ENCODE measurements at places on chromosomes 13 and 19.

- DNase-seq, result no peak
These were observed 498.4 kb upstream of the ARGLU1 start for GRCh38 chr13:107066355-107066754.

- DNase-seq, result no peak
These were observed 850 bp downstream of the MTMR6 start for GRCh38 chr13:25286308-25286968.

DNA sequence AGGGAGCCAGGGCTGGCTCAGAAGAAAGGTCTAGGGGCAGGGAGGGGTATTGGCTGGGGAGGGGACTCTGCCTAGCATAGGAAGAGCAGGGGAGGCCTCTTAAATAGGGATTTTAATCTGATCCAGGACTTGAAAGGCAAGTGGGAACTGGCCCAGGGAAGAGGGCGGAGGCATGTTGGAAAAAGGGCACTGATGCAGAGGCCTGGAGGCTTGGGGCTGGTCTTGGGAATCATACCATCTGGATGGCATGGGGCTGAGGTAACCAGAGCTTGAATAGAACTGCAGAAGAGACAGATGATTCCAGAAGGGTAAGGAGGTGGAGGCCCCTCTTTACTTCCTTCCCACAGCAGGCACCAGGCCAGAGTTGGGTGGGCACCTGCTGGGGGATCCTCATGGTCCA, 29.1 kb downstream of the CERS4 start:
- no peak for DNase-seq

DNA sequence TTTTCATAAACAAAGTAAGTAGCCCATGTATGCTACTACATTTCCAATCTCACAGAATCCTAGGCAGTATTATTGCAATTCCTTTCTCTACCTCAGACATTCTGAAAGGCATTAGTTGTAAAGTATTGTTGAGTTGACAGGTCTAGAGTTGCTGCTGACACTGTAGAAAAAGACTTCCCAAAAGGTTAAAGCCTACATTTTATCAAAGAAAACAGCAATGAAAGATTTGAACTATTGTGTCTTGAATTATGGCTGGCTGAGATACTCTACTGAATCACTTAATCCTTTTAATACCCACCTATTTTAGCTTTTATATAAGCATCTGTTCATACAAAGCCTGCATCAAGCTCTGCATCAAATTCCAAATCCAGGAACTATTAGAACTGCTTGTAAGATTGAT, 1082.0 kb downstream of the OLFM4 start:
- no peak for DNase-seq

- no peak for DNase-seq
These were observed 169.8 kb downstream of the SHISA2 start for GRCh38 chr13:25881971-25882451.

- no peak for DNase-seq
These were observed 38.9 kb downstream of the IRS2 start for GRCh38 chr13:109747524-109747923.

DNA sequence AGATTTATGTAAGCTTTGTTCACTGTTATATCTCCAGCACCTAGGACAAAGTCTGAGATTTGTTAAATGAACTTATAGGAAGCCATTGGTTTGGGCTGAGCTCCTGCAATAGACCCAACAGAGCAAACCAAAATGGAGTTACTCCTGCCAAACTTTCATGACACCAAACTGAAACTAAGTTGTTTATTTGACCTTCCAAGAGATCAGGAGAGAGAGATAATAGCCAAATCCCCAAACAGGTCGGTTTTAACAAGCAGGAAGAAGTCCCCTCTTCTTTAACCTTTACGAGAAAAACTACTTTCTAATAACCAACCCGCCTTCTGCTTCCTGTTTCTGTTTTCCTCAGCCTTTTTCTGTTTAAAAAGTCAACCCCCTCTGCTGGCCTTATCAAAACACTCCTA, 54.9 kb upstream of the ATP12A start:
- DNase-seq, result no peak

DNA sequence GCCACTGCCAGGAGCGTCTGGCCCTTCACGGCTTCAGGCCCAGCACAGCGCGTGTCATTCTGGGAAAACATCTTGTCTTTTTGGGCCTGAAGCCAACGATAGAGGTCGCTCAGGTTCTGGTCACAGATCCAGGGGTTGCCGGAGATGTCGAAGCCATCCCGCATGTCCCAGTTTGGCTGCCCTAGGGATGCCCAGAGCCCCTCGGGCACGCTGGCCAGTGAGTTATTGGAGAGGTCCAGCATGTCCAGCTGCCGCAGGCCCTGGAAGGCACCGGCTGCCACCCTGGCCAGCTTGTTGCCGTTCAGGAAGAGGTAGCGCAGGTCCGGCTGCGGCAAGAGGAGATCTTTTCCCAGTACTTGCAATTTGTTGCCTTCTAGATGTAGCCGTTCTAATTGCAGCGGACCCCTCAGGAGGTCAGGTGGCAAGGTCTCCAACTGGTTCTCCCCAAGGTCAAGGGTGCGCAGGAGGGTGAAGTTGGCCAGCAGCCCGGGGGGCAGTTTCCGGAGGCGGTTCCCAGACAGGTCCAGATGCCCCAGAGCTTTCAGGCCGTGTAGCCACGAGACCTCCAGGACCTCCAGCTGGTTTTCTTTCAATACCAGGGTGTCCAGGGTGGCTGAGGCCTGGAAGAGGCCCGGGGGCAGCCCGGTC, 1.8 kb downstream of the LRG1 start:
- no peak for DNase-seq

DNA sequence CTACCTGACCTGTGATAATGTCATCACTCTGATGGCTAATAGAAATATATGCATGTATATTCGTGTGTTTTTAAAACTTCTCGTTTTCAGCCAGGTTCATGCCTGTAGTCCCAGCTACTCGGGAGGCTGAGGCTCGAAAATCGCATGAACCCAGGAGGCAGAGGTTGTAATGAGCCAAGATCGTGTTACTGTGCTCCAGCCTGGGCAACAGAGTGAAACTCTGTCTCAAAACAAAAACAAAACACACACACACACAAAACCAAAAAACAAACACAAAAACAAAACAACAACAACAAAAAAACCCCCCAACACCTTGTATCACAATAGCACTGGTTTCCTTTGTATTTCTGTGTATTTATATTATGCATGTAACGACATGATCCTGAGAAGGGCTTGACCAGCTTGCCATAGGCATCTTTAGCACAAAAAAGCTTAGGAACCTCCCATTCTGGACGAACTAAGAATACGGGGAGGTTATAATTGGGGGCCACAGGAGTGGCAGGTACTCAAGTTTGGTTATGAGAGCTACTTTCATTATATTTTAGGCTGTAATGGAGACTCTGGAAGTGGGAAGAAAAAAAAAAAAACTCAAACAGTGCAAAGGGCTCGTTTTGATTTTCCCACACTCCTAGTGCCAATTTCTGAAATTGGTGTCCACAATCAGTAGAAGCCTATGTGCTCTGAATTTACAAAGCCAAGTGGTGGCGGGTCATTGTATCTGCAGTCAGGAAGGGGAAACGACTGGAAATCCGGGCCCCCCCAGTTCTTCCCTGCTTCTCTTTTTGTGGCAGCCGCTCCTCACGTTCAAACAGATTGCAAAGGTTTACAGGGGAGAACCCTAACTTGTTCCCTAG, 1.2 kb upstream of the ACP7 start:
- no peak for DNase-seq
